Vagina (tissue), 2 donors: ENCODE measurements at places on chromosomes 2 and 18.
A peak's percentile ranks its signal among the peaks of the same experiment; 100 is the strongest.

GRCh38 chr18:42230636-42231035 is 275.6 kb downstream of the PIK3C3 start:
- no peak overlapping the region for H3K4me3 ChIP-seq
- DNase-seq = no peak
- no peak overlapping the region for H3K27ac ChIP-seq
- H3K27me3 ChIP-seq = no peaks in the 10 kb centered on the region
- H3K4me1 ChIP-seq = no peaks in the 10 kb centered on the region

DNA sequence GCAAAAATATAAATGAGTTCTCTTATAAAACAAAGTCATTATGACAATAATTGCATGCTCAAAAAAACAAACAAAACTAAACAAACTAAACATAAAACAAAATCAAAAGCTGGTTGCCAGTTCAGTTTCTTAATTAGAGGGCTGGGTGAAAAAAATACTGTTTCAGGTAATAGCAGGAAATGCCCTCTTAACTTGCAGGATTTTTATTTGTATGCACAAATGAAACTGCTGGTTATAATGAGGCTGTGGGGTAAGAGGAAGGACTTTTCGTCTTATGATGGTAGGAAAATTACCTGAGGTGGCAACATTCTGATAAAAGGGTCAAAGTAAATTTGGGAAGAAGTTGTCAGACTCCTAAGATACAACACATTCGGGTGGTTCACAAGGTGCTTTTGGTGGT is 21.5 kb upstream of the CDKL4 start:
- H3K4me3 ChIP-seq = no peak overlapping the region
- no peak overlapping the region for H3K27ac ChIP-seq
- H3K4me1 ChIP-seq = no peaks in the 10 kb centered on the region
- no peak for DNase-seq

GRCh38 chr18:57784034-57784800 is 18.9 kb downstream of the ATP8B1 start:
- H3K4me3 ChIP-seq = no peak overlapping the region
- H3K4me1 ChIP-seq = peaks cover 85% of the 10 kb centered on the region
- DNase-seq = no peak
- no peaks in the 10 kb centered on the region for H3K27me3 ChIP-seq

GRCh38 chr2:26503231-26503880 is 25.4 kb upstream of the OTOF start:
- no peak for DNase-seq
- peak overlapping the region; percentile 31 for H3K4me3 ChIP-seq
- H3K36me3 ChIP-seq = no peaks in the 10 kb centered on the region
- H3K27ac ChIP-seq = no peak overlapping the region
- H3K27me3 ChIP-seq = no peaks in the 10 kb centered on the region

DNA sequence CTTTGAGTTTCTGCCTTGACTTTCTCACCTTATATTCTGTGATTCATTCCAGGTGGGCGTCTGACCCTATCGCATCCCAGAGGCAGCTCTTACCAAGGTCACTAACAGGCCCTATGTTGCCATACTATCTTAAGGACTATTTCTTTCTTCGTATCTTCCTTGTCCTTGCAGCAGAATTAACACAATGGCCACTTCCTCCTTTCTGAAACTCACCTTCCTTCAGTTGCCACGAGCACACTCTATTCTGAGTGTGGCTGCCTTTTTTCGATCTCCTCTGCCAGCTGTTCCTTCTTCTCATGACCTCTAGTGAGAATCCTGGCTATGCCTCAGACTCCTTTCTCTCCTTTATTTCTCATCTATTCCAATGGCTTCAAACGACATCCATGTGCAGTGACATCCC is 160.4 kb upstream of the CCDC195 start:
- no peaks in the 10 kb centered on the region for H3K36me3 ChIP-seq
- DNase-seq = no peak
- H3K4me3 ChIP-seq = no peak overlapping the region
- H3K27ac ChIP-seq = no peak overlapping the region
- H3K27me3 ChIP-seq = no peaks in the 10 kb centered on the region
